Myocyte (in vitro differentiated cells): ENCODE measurements at places on chromosomes 7 and 10. TPM values are rescaled to one million over a fixed set of nuclear protein-coding genes. Genes with fewer than 3 reads are reported as not detected.

DNA sequence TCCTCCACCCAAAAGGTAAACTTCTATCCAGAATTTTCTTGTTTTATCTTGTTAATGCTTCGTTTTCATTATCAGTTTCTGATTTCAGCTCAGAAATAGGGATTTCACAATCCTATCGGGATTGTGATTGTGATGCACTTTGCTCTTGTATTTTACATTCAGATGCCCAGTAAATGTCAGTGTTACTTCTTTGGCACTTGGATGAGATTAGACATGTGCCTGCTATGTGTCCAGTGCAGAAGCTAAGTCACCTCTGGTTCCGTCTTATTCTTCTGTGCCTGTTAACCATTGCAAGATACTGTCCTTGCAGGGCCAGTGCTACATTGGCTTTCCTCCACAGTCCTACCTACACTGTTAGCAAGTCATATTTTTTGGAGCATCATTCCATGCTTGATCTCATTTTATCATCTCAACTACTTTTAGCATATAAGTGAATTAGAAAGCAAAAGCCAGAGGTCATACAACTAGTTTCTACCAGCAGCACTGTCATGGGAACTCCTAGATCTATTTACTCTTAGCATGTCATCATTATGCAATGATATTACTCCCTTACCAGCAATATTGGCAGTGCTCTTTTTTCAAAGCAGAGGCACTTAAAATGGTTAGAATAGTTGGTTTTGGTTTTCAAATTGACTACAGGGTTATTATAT lies 26.7 kb downstream of the ZNF277 start:
- no peak for DNase-seq

DNA sequence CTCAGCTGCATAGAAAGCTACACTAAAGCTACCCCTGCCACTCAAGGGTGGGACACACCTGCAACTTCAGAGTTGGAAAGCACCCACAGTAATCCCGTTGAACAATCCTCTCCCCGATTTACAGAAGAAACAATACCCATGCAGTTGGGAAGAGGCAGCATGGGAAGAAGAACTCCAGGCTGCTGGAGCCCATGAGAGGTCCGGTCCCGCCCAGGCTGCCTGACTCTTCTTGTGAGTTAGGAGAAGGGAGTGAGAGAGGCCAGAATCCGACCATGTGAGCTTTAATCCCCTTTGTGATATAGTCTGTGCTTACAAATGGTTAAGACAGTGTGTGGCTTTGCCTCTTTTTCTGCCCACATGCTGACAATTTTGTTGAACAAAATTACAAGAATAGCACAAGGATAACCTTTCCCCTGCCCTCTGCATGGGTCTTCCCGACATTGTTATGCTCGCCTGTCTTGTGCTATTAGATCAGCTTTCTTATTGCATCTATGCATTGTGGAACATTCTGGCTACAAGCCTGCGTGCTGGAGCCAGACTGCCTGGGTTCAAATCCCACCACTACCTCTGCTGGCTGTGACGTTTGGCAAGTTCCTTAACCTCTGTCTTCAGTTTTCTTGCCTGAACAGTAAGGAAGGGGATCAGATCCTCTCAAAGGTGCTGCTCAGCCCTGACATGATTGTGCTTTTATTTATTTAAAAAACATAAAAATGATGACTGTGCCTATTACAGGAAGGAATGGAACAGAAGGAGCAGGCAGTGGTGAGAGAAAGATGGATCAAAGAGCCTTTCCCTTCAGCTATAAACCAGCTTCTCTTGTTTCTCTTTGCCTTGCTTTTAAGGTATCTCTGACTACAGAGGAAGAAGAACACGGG lies 56.0 kb downstream of the BPGM start:
- DNase-seq: no peak

DNA sequence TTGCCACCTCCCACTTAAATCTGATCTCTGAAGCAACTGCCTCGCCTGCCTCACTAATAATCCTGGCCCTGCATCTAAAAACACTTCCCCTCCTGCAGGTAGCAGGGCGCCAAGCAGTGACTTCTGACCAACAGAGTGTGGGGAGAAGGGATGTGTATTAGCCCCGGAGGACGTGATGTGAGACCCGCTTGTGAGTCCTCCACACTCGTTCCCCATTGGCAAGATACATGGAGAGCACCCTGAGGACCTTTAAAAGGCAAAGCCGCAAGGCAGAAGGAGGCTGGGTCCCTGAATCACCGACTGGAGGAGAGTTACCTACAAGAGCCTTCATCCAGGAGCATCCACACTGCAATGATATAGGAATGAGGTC lies 6.1 kb upstream of the PILRA start:
- no peak for DNase-seq

DNA sequence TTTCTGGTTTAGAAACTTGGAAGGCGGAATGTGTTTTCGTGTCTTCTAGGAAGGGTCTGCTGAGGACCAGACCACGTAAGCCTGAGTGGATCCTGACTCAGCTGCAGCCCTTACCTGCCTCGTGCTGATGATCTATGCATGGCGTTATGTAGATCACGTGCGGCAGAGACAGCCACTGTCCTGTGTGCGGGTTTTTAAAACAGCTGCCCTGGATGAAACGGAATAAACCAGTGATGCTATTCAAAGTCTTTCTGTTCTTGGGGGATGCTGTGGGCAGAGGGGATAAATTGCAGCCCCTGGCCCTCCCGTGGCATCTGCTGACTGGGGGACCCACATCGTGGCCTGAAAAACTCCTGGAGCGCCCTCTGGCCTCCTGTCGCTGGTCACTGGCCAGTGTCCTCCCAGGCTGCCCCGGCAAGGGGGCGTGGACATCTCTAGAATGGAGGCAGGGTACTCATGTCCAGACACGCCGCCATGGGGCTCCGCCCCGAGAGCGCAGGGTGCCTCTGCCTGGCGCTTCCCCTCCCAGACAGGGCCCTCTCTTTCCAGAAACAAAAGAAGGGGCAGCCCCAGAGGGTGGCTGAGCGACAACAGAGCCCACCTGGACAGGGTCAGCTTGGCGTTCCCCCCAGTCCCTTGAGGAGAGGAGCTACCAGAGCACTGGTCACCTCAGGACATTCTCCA lies 13.2 kb downstream of the ALKBH4 start:
- DNase-seq: peak; percentile 83

- DNase-seq: no peak
These were observed 26.8 kb downstream of the ACADSB start for GRCh38 chr10:123035467-123036086.

- DNase-seq: peak; percentile 42
These were observed 118.9 kb downstream of the APBB1IP start for GRCh38 chr10:26556748-26557640.

DNA sequence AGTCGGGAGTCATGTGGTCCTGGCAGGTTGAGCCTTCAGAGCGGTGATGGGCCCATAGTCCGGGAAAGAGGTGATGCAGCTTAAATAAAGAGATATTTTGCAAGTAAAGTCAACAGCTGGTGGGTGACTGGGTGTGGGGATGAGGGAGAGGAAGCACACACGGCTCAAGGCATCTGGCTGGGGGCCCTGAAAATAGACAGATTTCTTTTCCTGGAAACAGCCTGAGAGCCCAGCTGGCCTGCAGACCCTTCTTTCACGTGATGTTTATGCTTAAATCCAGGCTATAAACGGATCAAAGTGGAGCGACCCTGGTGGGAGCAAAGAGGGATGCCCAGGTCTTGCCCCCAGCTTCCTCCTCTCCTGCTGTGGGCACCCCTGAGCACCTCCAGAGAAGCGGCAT lies 149.1 kb downstream of the TEX36 start:
- DNase-seq: no peak

- DNase-seq: peak; percentile 17
These were observed 532.5 kb downstream of the GRM8 start for GRCh38 chr7:126720232-126720631.

GRCh38 chr7:158073845-158074840 lies 513.5 kb downstream of the PTPRN2 start:
- DNase-seq: no peak

SLC25A28 gene
- 20.7 and 20.9 TPM in 2 replicates for total RNA-seq

VWDE gene
- total RNA-seq: not detected in 2 replicates

TCERG1L gene
- not detected in 2 replicates for total RNA-seq

SPDYE16 gene
- total RNA-seq: 0.11 and 1.8 TPM in 2 replicates

MAGI2 gene
- 5.7 and 6.0 TPM in 2 replicates for total RNA-seq

PRSS37 gene
- total RNA-seq: not detected in 2 replicates

CAMK1D gene
- total RNA-seq: 0.52 and 0.96 TPM in 2 replicates

CTNNA3 gene
- total RNA-seq: 3.1 and 6.9 TPM in 2 replicates

CLCN1 gene
- not detected in 2 replicates for total RNA-seq

C10orf143 gene
- 0.52 and 0.96 TPM in 2 replicates for total RNA-seq
